ENCODE measurements at places on chromosomes 5 and 9.

GRCh38 chr9:99038484-99038820, 66.5 kb upstream of the TGFBR1 start:
- DNase-seq, result no peak

GRCh38 chr5:177984584-177985206, 11.3 kb downstream of the PROP1 start:
- no peak for DNase-seq

DNA sequence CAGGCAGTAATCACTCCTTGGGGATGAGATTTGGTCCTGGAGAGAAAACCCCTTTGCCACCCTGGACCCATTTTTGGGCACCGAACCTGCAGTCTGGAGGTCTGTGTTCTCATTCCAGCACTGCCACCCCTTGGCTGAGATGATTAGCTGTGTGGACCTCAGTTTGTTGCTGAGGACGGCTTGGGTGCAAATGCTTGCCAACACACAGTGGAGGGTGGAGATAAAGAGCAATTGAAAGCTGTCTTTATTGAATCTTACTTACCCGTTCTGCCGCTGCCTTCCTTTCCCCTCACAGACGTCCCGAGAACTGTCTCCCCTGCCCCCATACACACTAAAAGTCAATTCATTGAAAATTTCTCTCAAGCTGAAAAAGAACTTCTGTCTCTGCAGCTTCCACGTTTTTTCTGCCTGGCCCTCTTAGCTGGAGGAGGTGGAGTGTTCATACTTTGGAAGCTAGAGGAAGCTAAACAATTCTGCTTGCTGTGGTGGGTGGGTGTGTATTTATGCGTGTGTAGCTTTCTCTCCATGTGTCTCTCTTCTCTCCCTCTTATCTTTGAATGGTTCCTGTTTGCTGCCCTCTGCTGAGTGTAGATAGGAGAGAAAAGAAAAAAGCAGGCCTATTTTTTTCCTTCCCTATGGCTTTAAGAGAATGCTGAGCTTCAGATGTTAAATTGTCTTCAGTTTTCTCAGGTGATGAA, 6.6 kb downstream of the GALNT10 start:
- DNase-seq, result no peak

DNA sequence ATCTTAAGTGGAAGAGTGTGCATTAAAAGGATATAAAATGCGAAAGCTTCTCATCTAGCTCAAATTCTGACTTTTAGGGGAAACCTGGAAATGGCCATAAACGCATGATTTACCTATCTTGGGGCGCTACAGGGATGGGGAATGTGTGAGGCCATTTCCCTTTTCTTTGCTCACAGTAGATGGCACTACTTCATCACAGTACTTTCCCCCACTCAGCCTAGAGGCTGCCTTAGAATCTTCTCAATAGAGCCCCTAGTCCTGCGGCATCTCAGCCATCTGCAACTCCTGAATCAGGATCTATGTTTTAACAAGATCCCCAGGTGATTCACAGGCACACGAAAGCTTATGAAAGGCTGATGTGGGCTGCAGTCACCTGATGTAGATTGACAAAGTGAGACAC, 110.8 kb downstream of the LHFPL2 start:
- DNase-seq, result peak; percentile 27

DNA sequence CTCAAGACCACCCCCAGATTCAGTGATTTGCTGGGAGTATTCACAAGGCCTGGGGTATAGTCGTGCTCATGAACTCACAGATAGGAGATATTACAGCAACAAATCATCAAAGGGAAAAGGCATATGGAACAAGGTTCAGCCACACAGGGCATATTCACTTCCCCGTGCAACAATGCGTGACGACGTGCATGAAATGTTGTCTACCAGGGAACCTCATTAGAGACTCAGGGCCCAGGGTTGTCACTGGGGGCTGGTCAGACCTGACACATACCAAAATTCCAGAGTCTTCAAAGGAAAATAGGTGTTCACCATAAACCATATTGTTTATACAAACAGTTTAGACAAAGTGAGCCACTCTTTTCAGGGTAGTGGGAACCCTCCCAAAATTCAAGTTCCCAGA, 212.4 kb downstream of the RFK start:
- DNase-seq, result no peak

DNA sequence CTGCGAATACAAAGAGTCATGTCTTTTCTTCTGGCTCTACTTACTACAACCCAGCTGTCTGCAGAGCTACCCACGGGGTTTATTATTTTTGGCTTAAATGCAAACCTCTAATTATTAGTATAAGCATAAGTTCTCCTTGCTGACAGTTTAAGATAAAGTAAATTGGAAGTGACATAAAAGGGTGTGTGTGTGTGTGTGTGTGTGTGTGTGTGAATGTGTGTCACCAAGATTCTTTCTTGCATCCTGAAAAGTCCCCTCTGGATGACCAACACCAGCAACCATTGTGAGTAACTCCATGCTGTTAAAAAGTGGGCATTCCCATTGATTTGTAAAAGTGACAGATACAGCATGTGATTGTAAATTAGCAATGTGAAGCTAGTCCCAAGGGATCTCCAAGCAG, 803.8 kb upstream of the ZNF608 start:
- DNase-seq, result no peak

- DNase-seq, result no peak
Observed at GRCh38 chr9:18390393-18390792, 83.6 kb upstream of the ADAMTSL1 start.

DNA sequence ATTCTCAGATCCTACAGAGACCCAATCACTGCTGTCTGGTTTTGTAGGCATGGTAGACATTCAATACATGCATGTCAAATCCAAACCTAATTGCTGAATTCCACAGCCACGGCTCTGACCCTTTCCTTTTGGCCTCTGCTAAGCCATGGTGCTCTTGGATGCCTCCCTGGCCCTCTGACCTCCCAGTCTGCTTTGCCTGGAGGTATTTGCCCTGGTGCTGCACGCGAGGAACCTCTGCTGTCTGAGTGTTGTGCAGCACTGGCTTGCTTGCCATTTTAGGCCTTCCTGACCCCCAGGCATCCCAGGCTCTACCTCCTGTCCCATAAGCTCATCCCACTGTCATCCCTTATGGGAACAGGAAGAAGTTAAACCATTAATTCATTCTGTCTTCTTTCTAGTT, 60.9 kb downstream of the DOCK2 start:
- no peak for DNase-seq

GRCh38 chr5:72611118-72611730, 104.0 kb upstream of the ZNF366 start:
- peak; percentile 41 for DNase-seq

GRCh38 chr5:9861666-9862256, 231.6 kb upstream of the TAS2R1 start:
- no peak for DNase-seq

DNA sequence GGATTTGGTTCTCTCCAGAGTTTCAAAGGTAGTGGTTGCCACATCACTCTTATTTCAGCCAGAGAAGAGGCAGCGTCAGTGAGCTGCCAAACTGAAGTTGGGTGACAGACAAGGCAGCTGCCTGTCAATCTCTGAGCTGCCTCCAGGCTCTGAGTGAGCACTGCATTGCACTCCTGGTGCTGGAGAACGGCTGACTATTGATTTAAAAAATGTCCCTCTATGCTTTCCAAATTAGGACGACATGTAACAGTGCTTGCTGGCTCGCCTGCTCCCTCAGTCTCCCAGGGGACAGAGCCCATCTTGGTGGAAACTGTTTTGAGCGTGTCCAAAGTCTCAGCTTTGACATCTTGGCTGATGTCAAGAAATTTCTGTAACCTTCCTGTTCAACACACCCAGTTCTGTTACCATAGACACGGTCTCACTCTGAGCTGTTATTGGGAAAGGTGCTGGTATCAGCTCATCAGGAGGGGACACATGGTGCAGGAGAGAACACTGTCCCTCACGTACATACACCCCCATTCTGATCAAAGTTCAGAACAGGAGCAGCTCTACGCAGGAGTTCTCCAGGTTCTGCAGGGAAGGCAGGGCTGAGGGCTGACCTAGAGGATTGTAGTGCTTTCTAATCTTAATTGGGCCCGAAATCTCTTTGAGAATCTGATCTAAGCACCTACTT, 15.7 kb downstream of the PCDH12 start:
- DNase-seq, result no peak
